ENCODE measurements at places on chromosomes 2 and 18. TPM values are rescaled to one million over a fixed set of nuclear protein-coding genes. Genes with fewer than 3 reads are reported as not detected.
A peak's percentile ranks its signal among the peaks of the same experiment; 100 is the strongest.

DNA sequence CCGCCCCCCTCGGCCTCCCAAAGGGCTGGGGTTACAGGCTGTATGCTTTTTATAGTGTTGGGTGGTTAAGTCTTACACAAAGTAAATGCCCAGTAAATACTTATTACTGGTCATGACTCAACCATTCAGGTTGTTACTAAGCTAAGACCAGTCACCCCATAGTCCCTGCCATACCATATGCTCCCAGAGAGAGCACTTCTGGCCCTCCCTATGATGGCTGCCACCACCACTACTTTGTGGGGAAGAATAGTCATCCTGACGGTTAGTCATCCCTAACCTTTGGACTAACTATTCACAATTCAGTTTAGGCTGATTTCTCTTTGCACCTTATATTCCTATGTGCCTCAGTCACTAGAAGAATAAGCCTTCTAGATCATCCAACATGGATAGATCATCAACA is 42.0 kb upstream of the MSH2 start:
- DNase-seq = peak; percentile 30

- DNase-seq = no peak
Measured at GRCh38 chr2:45765007-45765727, 113.7 kb downstream of the PRKCE start.

DNA sequence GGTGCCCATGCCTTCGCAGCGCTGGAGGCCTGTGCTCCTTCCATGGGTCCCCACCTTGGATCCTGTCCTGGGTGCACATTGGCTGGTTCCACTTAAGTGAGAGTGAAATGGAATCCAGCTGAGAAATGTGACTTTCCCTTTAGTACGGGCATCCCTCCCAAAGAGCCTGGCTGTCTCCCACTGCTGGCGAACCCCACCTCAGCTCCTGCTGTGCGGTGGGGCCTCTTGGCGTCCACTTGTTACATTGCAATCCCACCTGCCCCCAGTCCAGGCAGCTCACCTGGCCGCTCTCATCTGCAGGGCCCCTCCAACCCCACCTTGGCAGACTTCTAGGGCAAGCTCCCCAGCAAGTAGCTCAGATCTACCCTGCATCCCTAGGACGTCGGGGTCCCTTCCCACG is 35.5 kb upstream of the GNAL start:
- DNase-seq = no peak

GRCh38 chr2:217667512-217667911 is 335.3 kb downstream of the TNS1 start:
- DNase-seq = no peak

Gene NDUFS1
- total RNA-seq = 81.0 TPM

DNA sequence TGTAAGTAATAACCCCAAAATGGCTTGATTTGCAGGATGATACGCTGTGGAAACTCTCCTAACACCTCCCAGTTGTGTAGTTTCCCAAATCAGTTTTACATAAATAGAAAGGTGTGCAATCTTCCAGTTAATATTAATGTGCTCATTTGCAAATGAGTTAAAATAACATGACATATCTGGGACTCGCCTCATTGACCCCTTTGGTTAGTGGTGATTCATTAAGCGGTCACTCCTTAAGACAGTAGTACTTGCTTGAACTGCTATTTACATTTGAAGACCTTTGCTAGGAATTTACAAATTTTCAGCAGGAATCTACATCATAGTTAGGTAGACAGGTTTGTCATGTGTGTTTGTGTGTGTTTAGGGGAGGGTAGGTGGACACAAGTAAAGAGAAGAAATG is 1367.7 kb upstream of the CELF4 start:
- DNase-seq = no peak

GRCh38 chr2:239554766-239555570 is 154.1 kb upstream of the HDAC4 start:
- no peak for DNase-seq

- no peak for DNase-seq
Measured at GRCh38 chr18:1062588-1062987, 157.9 kb downstream of the ADCYAP1 start.

DNA sequence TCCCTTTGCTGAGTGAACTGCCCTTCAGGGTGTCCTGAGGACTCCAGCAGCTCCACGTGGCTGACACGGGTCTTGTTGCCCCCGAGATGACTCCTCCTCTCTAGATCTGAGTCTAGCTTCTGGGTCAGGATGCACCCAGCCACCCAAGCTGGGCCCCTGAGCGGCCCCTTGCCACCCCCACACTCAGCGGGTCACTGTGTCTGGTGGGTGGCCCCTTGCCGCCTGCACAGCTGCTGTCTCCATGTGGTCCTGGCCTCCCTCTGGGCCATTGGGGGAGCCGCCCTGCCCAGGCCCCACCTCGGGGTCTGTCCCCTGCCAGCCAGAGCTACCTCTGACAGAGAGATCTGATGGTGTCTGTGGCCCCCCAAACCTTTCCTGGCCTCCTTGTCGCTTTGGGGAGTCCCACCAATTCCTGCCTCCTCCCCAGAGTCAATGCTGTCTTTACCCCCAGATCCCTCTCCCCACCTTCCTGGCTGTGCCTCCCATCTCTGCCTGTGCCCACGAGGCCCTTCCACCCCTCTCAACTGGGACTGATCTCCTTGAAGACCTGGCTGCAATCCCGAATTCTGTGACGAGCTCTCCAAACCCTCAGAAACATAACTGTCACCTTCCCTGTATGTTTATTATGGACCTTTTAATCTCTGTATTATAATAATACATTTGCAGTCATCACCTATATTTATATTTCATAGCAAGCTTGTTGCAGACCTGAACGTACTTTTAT is 46.5 kb downstream of the TWIST2 start:
- no peak for DNase-seq

- no peak for DNase-seq
Measured at GRCh38 chr2:80852808-80853139, 548.2 kb upstream of the LRRTM1 start.

DNA sequence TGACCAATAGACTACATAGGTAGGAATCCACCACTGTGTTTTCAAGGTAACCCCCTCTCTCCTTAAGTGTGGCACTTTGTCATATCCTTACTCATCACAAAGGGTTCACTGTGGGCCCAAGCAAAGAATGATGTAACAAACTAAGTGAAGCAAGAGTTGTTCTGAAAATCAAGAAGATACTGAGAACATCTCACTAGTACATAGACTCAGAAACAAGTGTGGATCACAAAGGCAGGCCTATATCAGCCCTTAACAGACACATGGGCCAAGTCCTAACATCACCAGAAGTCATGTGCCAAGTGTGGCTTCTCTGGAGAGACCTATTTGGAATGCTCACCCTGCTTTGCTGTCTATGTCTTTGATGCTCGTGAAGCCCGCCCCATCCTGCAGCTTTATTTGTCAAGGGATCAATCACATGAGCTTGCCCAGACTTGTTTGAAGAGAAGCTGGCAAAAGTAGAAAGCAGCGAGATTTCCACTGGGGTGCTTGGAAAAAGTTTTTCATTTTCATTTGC is 131.2 kb upstream of the TTC39C start:
- DNase-seq = no peak

Gene MC4R
- not detected for total RNA-seq

GRCh38 chr2:20635675-20636584 is 15.0 kb downstream of the HS1BP3 start:
- DNase-seq = peak; percentile 93

DNA sequence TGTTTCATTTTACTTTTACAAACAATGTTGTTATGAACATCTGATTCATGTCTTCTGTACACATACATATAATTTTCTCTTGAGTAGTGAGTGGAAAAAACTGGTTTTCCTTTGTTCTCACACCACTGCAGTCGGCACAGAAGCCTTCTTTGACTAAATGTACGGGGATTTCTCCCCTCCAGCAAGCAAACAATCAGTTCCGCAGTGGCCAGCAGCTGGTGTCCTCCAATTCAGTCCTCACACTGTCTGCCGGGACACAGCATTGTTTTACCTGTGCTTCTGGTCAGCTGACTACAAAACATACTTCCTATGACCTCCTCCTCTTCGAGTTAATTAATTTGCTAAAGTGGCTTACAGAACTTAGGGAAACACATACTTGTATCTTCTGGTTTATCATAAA is 202.8 kb downstream of the WDR7 start:
- no peak for DNase-seq

DNA sequence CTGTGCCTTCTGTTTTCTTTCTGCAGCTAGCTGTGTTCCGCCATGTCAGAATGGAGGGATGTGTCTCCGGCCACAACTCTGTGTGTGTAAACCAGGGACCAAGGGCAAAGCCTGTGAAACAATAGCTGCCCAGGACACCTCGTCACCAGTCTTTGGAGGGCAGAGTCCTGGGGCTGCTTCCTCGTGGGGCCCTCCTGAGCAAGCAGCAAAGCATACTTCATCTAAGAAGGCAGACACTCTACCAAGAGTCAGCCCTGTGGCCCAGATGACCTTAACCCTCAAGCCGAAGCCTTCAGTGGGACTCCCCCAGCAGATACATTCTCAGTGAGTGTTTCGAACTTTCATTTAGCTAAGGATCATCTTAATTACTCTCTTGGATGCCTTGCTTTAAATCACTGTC is 74.1 kb downstream of the LTBP1 start:
- no peak for DNase-seq

DNA sequence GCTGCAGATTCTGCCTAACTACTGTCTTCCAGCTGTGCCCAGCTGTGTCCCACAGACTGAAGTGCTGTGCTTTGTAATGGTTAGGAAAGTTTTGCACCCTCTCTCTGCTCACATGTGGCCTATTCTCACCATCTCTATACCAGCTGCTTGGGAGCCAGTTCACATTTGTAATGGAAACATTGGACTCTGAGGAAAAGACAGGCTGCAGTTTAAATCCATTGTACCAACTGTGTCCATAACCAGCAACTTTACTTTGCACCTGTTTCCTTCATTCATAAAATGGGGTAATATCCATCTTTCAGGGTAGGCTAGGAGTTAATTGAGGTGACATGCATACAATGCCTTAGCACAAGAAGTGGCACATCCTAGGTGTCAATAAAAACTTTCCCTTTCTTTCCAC is 344.0 kb downstream of the TNS1 start:
- DNase-seq = no peak

GRCh38 chr2:145230546-145230945 is 710.6 kb upstream of the ZEB2 start:
- no peak for DNase-seq

Gene BOK
- total RNA-seq = 35.0 TPM

DNA sequence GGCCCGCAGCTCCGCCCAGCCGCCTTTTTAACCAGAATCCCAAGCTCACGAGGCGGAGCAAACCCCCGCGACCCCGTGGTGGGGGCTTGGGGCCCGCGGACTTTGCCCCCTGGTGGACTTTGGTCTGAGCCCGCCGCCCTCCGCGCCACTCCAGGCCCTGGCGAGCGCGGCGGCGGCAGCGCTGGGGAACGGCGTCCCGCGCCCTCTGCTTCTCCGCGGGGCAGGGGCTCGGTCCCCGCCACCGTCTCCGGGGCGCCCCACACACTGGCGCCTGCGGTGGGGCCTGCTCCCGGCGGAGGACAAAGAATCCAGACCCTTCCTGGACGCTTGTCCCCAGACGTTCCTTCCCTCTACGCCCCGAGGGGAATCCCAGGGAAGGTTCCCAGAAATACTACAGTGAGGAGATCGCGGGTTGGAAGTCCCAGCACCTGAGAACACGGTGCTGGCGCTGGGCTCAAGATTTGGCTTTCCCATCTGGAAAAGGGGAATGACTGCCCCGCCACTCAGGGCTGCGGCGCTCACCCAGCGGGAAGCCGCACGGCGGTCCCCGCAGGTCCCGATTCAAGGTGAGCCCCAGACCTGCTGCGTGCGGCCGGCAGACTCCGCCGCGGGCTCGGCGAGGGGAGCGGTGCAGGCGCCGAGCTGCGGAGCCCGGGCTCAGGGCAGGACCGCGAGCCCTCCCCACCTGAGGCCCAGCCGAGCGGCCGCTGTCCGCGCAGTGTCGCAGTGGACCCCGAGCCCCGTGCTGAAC is at the start of gene HAAO:
HAAO (minus strand) TSS at position 1 of the 751 bp plus-strand sequence. CDS start 47 bp downstream, outside the sequence.
- peak; percentile 44 for DNase-seq
